ENCODE measurements at places on chromosomes 4 and X.

DNA sequence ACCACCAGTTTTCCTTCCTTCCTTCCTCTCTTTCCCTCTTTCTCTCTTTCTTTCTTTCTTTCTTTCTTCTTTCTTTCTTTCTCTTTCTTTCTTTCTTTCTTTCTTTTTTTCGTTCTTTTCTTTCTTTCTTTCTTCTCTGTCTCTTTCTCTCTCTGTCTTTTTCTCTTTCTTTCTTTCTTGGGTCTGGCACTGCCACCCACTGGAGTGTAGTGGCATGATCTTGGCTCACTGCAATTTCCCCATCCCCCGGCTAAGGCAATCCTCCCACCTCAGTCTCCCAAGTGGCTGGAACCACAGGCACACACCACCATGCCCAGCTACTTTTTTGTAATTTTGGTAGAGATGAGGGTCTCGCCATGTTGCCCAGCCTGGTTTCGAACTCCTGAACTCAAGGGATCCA lies 51.6 kb upstream of the NHS start:
- DNase-seq = no peak

DNA sequence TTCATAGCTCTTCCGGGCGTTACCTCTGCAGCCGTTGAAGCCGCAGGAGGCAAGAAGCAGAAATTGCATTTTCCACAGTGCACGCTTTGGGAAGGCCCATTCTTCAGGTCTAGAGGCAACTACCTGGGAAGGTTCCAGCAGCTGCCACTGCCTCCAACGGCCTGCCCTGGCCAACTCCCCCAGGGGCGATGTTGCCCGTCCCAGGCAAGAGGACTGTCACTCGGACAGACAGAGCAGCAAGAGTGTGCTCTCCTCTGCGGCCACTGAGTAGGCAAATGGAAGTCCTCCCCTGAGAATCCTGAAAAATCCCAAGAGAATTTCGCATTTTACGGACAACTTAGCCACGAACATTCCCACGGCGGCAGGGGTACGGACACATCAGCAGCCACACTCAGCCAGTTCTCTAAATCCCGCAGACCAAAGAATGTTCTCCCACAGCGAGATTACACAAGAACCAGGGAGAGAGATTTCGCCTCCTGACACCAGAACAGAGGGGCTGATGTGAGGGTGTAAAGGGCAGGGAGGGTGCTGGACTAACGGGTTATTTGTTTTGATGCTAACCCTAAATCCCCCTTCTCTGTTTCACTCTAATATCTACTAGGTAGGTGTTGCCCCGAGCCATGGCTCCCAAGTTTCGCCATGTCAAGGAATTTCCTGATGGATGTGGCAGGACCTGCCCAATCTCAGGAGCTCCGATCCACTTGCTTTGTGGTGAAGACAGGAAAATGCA lies 63.8 kb downstream of the SEPSECS start:
- no peak for DNase-seq

- no peak for DNase-seq
These were observed 165.1 kb upstream of the PPARGC1A start for GRCh38 chr4:24054910-24055309.

DNA sequence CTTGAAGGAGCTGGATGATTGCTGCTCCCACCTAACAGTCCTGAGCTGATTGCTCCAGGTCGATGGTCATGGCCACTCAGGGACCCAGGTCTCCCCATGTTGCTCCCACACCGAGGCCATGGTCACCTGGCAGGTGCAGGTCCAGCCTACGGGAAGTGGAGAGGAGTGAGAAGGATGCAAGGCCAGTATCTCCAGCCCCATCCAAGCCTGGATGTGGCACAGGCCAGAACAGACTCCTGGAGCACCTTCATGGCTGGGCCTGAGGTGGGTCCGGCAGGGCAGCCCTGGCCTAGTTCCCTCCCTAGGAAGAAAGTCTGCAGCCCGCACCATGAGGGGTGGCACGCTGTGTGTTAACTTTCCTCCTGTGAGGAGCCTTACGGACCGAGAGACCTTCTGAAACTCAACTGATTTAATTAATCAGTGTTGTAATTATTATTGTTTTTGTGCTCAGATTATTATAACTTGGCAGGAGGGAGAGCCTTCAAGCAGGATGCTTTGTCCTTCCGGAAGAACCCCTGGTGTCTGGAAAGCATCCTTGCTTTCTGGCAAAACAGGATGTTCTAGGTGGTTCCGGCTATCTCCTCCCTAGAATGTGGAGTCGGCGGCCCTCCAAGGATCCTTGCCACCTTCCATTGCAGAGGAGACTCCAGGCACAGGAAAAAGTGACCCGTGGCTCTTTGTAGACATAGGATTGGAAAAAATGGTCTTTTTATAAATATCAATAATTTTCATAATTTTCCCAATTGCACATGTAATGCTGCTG lies 92.3 kb upstream of the ADRA2C start:
- no peak for DNase-seq

DNA sequence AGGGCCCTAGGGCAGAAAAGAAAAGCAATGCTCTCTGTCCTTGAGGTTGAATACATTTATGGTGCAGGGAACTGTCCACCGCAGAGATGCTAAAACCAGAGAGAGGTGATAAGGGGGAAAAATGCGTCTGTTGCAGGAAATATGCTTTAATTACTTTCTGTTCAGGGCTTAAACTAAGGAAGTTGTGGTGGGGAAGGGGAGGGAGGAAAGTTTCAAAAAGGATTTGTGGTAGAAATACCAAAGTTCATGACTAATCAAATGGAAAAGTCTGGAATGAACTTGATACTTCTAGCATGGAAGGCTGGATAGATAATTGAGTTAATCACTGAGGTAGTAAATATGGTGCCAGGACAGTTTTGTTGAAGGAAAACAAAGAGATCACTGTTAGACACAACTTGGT lies 99.0 kb downstream of the ASB9 start:
- DNase-seq = no peak

DNA sequence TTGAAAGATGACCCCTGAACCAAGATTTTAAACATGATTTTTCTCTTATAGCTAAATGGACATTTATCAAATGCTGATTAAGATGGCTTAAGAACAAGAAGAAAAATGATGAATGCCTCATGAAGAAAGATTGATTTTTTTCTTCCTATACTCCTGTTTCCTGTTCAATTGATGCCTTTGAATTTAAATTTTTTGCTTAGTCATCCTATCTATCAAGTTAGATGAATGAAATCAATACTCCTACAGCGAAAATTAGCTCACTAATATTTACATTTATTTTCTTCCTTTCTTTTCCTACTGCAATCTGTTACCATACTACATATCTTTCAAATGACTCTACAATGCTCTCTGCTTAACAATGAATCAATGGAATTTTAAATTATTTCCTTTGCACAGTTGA lies 773.6 kb upstream of the DIAPH2 start:
- no peak for DNase-seq

DNA sequence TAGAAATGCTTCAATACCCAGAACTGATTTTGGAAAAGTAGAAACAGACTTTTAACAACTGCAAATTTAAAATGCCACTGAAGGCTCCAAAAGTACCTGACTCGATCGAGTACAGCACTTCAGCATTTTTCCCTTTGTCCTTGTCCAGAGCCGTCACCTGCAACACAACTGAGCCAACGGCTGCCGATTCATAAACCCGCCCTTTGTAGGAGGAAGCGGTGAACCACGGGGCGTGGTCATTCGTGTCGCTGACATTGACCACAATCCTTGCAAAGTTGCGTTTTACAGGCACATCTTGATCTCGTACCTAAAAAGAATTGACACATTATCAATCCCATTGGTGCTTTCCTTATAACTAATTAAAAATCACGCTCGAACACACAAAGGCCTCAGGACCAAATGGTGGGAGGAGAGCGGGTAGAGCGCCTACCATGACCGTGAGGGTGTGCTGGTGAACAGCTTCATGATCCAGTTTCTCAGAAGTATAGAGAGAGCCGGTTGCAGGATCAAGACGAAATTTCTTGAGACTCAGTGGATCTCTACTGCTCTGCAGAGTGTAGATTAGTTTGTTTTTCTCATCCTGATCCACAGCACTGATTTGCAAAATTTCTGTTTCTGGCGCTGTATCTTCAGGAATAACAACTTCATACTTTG lies 72.8 kb upstream of the MTNR1A start:
- DNase-seq = no peak
